ENCODE measurements at places on chromosomes 11 and 22. TPM values are rescaled to one million over a fixed set of nuclear protein-coding genes. Genes with fewer than 3 reads are reported as not detected.

Gene TNNT3
- not detected for total RNA-seq

Gene CRYAB
- total RNA-seq = 48.3 TPM

Gene SMTNL1
- not detected for total RNA-seq

Gene SBF2
- total RNA-seq = 110 TPM

Gene UBQLNL
- total RNA-seq = 0.15 TPM

Gene SCGB2A2
- not detected for total RNA-seq

Gene OR8G5
- not detected for total RNA-seq

Gene CD3G
- not detected for total RNA-seq

Gene FADS3
- 173 TPM for total RNA-seq

Gene MRGPRX4
- total RNA-seq = not detected

Gene HEPN1
- not detected for total RNA-seq

Gene KRTAP5-10
- not detected for total RNA-seq

Gene PLA2G3
- 0.15 TPM for total RNA-seq

Gene CHRNA10
- total RNA-seq = 0.50 TPM

Gene VSIG10L2
- not detected for total RNA-seq

Gene HIRA
- 23.5 TPM for total RNA-seq

Gene FAM83F
- total RNA-seq = not detected

Gene TCN1
- total RNA-seq = not detected

Gene MYOD1
- total RNA-seq = not detected

Gene GAB4
- total RNA-seq = not detected

Gene USP2
- 0.29 TPM for total RNA-seq

Gene MYO7A
- total RNA-seq = 0.17 TPM

Gene SLC22A25
- total RNA-seq = not detected

Gene ESAM
- total RNA-seq = 0.44 TPM

Gene PLAAT2
- total RNA-seq = not detected

Gene FOLH1
- 0.17 TPM for total RNA-seq

Gene FAM180B
- total RNA-seq = not detected

Gene YAP1
- 268 TPM for total RNA-seq

Gene BAIAP2L2
- total RNA-seq = 1.3 TPM

Gene LDLRAD3
- 2.5 TPM for total RNA-seq

Gene APOBEC3B
- 7.4 TPM for total RNA-seq

Gene APOL1
- 57.9 TPM for total RNA-seq

Gene ANO3
- 0.33 TPM for total RNA-seq

Measured in smooth muscle cell of trachea (primary cell).